ENCODE measurements at places on chromosomes 7 and 10.

DNA sequence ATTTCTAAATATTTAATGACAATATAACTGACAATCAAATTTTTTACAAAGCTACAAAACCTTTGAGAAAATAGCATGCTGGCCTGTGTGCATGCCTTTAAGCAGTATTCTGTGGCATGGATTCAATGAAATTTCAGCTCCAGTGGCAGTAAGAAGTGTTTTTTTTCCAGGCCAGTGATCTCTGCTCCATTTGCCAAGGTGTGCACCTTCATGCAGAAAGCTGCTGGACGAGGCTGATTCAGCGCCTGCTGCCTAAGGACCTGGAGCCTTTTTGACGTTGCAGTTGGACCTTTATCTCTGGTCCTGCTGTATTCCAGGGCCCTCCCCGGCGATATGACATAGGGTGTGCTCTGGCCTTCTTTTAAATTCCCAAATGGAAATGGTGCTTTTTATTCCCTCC lies 26.6 kb downstream of the VWC2 start:
- DNase-seq: no peak

DNA sequence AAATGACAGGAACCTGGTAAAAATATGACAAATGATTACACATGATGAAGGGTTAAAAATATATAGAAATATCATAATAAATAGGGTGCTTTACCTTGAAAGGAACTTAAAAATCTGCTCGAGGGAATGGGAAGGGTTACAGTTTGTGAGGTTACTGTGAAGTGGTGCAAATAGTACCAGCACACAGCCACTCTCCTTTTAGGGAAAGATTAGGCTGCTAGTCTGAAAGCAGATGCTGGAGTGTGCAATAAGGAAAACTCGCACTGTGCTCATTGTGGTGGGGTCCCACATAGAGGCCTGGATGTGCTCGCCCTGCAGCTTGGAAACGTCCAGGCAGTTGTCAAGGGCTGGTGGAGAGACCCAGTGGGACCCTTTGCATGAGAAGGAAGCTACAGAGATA lies 145.9 kb upstream of the TBX20 start:
- DNase-seq: no peak

DNA sequence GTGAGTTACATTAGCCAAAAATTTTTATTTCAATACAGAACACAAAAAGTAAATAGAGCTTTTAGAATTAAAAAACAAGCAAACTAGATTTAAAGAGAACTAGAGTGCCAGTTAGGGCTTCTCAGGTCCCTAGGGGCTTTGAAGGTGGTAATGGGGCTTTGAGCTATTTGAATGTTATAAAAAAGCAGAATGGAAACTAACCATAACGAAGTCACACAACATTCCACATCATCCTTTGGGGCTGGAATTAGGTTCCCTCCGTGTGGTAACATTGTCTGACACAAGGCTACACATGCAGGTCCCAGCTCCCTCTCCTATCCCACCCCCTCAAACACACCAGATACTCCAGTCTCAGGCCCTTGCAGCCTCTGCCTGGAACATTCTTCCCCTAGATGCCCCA lies 15.3 kb downstream of the JAZF1 start:
- DNase-seq: no peak

DNA sequence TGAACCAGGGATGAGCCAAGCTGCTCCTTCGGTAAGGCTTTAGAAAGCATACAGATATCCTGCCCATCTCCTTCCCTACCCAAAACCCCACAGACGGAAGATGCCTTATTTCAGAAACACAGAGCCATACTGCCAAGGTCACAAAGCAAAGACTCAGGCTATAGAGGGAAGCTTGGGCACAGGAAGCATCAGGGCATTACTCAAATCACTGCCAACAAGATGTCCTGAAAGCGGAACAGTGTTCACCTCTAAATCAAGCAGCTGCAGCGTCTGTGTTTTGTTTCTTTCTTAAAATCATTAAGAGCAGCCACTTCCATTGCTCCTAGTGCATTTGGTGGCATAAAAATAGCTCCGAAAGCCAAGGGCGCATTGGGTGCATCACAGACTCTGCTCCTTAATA lies 307.3 kb downstream of the SORCS1 start:
- no peak for DNase-seq

- no peak for DNase-seq
Measured at GRCh38 chr7:37993060-37993501, 72.6 kb downstream of the EPDR1 start.

DNA sequence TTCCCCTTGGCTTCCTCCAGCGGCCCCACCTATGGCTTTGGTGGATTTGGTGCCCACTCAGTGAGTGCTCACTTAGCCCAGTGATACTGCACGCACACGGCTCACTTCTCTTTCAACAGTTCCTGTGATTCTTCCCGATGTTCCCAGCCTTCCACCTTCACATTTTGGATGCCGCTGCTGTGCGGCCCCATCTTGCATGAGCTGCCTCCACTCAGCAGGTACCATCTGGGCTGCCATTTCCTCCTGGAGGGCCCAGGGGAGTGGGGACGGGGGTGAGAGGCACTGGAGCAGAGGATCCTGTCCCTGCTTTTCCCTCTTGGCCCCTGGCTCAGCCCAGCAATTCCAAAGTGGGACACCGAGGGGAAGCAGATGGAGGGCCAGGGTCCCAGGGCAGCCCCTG lies 323.3 kb upstream of the ZNF32 start:
- DNase-seq: no peak

- no peak for DNase-seq
Measured at GRCh38 chr10:43667761-43668386, 19.2 kb upstream of the ZNF32 start.

GRCh38 chr10:93160829-93161228 lies 87.1 kb downstream of the CYP26A1 start:
- no peak for DNase-seq

GRCh38 chr7:20199015-20199737 lies 18.0 kb downstream of the MACC1 start:
- no peak for DNase-seq

DNA sequence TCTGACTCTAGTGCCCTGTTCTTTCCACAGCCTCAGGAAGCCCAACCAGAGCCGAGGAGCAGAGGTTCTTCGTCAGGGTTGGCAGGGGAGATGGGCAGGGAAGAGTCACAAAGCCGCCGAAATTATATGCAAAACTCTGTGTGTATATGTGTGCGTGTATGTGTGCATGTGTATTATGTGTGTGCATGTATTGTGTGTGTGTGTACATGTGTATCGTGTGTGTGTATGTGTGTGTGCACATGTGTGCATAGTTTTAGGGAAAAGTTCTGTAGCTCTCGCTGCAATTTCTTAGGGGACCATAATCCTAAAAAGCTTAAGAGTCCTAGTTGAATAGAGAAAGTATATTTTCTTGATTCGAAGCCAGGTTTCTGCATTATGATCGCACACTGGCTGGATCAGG lies 17.0 kb downstream of the DNAJB12 start:
- no peak for DNase-seq

Measured in renal cortex interstitium (tissue), 15 donors.